ENCODE measurements at places on chromosomes 12 and 14. TPM values are rescaled to one million over a fixed set of nuclear protein-coding genes. Genes with fewer than 3 reads are reported as not detected.

NR1H4 gene
- not detected for total RNA-seq

TAS2R31 gene
- 5.6 TPM for total RNA-seq

COX8C gene
- not detected for total RNA-seq

KERA gene
- total RNA-seq = not detected

NGB gene
- not detected for total RNA-seq

COL2A1 gene
- total RNA-seq = 0.07 TPM

IL26 gene
- not detected for total RNA-seq

KRT80 gene
- 80.0 TPM for total RNA-seq

CLEC4C gene
- not detected for total RNA-seq

KRT75 gene
- total RNA-seq = 0.78 TPM

Data from nasal cavity respiratory epithelium epithelial cell of viscerocranial mucosa (primary cell).